Spinal cord (tissue), 10 donors: ENCODE measurements at places on chromosomes 6 and 20.

GRCh38 chr6:38974389-38975151, 74.0 kb upstream of the GLP1R start:
- DNase-seq = no peak

GRCh38 chr6:117605169-117605826, 3.0 kb upstream of the GOPC start:
- DNase-seq = peak; percentile 17

DNA sequence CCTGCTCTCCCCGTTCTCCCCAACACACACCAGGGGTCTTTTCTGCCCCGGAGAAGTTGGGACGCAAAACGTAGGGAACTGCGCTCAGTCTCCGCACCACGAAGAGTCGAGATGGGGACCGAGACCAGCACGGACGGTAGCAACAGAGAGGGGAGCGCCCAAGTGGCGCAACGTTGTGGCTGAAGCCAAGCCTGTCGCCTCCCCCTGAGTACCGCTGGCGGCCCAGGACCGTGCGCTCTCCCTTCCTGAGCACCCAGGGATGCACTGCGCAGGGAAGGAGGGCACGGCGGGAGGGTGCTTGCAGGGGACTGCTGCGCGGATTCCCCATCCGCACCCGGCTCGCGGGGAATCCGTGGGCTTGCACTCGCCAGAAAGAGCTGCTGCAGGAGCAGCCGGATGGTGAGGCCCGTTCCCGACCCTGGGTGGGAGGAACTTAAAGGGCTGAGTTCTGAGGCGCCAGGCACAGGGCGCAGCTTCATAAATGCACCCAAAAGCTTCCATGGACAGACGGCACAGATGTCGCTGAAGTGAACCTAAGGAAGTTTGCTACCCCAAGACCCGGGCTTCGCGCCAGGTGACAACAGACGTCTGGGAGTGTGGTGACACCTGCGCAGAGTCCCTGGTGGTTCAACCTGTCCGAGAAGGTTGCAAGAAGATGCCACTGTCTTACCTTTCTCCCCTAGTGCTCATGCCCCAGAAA, 178.7 kb downstream of the TBXT start:
- no peak for DNase-seq

DNA sequence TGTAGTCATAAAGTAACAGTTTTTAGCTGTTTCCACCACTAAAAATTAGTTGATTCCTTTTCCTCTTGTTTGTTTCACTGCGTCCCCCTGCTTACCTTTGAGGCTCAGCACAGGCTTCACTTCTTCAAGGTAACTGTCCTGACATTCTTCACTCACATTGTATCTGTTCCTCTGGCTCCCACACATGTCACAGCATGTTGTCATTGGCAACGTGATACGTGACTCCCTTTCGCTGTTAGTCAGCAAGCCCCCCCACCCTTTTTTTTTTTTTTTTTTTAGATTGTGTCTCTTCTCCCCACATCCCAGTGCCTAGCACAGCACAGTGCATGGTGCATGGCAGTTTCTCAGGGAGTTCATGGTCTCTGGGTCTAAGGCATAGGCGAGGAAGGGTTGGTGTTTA, 13.3 kb downstream of the VAPB start:
- no peak for DNase-seq

- no peak for DNase-seq
Observed at GRCh38 chr6:135740580-135740979, 110.9 kb upstream of the PDE7B start.

DNA sequence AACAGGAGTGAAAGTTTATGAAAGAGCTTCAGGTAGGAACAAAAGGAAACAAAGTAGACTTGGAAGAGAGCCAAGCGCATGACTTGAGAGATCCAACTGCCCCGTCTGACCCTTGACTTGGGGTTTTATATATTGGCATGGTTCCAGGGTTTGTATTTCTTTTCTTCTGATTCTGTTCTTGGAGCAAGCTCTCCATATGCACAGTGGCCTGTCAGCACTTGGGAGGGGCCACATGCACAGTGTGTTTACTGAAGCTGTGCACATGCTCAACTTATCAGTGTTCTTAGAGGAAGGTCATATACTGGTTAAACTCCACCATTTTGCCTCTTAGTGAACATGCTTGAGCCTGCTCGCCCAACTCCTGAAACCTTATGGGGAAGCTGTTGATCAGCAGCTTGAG, 953.7 kb downstream of the TFAP2A start:
- DNase-seq = no peak

DNA sequence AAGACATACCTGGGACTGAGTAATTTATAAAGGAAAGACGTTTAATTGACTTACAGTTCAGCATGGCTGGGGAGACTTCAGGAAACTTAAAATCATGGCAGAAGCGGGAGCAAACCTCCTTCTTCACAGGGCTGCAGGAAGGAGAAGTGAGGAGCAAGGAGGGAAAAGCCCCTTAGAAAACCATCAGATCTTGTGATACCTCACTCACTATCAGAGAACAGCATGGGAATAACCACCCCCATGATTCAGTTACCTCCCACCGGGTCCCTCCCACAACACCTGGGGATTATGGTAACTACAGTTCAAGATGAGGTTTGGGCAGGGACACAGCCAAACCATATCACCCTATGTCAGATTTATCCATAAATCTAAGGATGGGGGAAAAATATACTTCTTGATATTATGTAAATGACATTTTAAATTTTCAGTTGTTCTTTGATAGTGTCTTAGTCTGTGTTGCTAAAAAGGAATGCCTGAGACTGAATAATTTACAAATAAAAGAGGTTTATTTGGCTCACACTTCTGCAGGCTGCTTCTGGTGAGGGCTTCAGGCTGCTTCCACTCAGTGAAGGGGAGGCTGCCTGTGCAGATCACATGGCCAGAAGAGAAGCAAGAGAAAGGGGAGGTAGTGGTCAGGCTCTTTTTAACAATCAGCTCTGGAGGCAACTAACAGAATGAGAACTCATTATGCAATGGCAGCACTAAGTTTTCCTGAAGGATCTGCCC, 1.2 kb upstream of the MCM9 start:
- DNase-seq = no peak

- no peak for DNase-seq
Observed at GRCh38 chr6:60952500-60952899, 1333.5 kb downstream of the KHDRBS2 start.

- no peak for DNase-seq
Observed at GRCh38 chr6:33333666-33334065, 16.1 kb upstream of the ZBTB22 start.

DNA sequence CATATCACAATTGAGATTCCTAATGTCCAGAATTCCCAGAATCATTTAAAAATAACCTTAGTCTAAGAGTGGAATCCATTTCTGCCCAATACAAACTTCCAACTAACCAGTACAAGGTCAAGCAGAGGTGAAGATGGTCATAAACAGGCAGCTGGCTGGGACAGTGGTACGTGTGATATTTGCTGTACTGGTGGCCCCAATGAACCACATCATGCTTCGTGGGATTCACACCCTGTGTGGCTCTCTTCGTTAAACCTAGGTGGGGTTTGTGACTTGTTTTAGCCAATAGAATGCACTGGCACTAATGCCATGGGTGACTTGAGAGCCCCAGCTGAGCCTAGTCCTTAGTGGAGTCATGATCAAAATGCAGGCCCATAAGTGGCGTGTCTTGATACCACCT, 286.6 kb downstream of the KIF16B start:
- no peak for DNase-seq

DNA sequence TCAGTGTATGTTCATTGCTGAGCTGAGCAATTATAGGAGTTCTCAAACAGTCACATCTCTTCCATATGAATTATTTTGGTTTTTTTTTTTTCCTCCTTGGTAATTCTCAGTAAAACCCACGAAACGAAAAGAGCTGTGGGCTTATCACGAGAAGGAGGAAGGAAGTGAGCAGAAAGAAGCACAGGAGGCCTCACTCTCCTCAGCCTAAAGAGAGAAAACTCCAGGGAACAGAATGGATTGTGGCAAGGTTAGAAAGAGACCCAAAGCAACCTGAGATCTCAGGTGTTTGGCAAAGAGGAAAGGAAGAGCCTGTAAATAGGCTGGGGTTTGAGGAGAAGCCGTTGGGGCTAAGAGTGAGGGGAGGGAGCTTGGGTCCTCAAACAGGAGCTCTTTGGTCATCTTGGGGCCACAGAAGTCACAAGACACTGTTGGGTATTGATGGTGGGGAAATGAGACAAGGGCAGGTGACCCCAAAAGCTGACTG, 67.8 kb upstream of the CITED2 start:
- no peak for DNase-seq

GRCh38 chr6:142075516-142076101, 57.1 kb upstream of the GJE1 start:
- DNase-seq = no peak

GRCh38 chr20:63696306-63696627, 185 bp upstream of the TNFRSF6B start:
- DNase-seq = no peak

DNA sequence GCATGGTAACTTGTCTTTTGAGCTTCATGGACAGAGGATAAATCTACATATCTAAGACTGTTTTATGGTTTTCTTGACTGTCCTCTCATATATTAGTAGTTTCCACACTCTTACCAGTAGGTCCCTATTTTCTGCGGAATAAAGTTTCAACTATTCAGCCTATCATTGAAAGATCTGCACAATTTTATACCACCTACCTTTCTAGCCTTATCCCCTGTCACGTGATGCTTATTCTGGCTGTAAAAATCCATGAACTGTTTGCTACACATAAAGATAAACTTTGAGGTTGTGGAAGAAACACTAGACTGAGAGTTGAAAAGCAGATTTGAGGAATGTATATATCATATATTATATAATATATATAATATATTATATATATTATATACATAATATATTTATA, 423.8 kb downstream of the TENT5A start:
- no peak for DNase-seq

GRCh38 chr6:158115102-158115501, 53.0 kb downstream of the SERAC1 start:
- no peak for DNase-seq

GRCh38 chr6:64330694-64331307, 695.2 kb downstream of the PHF3 start:
- DNase-seq = peak; percentile 4

DNA sequence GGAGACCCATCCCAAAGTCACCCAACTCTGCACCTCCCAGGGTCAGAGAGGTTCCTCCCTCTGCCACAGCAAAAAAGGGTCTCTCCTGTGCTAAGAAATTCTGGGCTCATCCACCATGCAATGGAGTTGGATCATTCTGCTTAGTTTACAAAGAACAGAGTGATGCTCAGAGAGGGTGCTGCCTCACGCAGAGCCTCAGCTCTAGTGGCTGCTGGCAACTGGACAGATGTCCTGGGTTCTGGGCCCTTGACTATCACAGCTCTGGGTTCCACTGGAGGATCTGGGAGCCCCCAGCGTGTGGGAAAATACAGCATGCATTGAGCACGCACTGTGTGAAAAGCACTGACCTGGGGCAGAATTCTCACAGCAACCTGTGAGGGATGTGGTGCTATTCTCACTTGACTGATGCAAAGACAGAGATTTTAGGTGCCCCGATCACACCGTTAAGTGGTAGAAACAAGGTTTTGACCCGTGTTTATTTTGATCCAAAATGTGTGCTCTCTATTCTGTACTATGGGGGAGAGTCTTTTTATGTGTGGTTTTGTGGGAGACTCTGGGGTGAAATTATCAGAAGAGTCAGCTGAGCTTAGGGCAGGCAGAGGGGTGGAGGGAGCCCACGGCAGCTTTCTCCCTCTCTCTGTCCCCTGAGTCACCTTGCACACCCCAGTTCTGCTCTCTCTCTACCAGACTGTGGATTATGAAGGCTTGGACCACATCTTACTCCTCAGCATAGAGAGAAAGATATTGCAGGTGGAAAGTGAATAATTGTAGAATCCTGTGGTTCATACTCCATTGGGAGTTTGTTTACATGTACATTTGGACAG, 19.9 kb downstream of the TREML4 start:
- DNase-seq = no peak

- DNase-seq = peak; percentile 14
Observed at GRCh38 chr6:54335871-54336270, 27.6 kb downstream of the TINAG start.

- DNase-seq = no peak
Observed at GRCh38 chr6:42790549-42791181, 8.8 kb downstream of the BICRAL start.
